HFFc6 (cell line): ENCODE measurements at places on chromosomes 11 and 22. TPM values are rescaled to one million over a fixed set of nuclear protein-coding genes. Genes with fewer than 3 reads are reported as not detected.

Gene SCO2
- 6.2 to 9.9 TPM (median 6.2 TPM) in 3 replicates for total RNA-seq

Gene LMO2
- 0.14 TPM in 1 of 3 replicates, not detected in the others for total RNA-seq

Gene HYLS1
- total RNA-seq: 5.7 to 13.5 TPM (median 7.7 TPM) in 3 replicates

Gene TBX1
- 0.46 TPM in 1 of 3 replicates, not detected in the others for total RNA-seq

Gene KDELR3
- total RNA-seq: 147 to 175 TPM (median 167 TPM) in 3 replicates

Gene SLC22A12
- not detected in 3 replicates for total RNA-seq

Gene PHOX2A
- total RNA-seq: not detected in 2 replicates

Gene CST6
- total RNA-seq: 0.87 to 1.2 TPM in 2 of 3 replicates, not detected in the other

Gene C22orf42
- total RNA-seq: not detected in 3 replicates

Gene CNTF
- 0.74 to 1.3 TPM (median 0.77 TPM) in 3 replicates for total RNA-seq

Gene CCDC188
- 0.50 to 3.4 TPM (median 0.72 TPM) in 3 replicates for total RNA-seq

Gene XKR3
- not detected in 2 replicates for total RNA-seq

Gene TMX2
- 91.8 to 121 TPM (median 108 TPM) in 3 replicates for total RNA-seq

Gene PTPRCAP
- 0.29 TPM in 1 of 3 replicates, not detected in the others for total RNA-seq

Gene DRG1
- 63.2 and 74.9 TPM in 2 replicates for total RNA-seq

Gene GRM5
- not detected in 3 replicates for total RNA-seq

Gene TNNI2
- not detected in 2 replicates for total RNA-seq

Gene GSTP1
- total RNA-seq: 511 and 528 TPM in 2 replicates

Gene GLB1L3
- not detected in 3 replicates for total RNA-seq

Gene OR4C15
- total RNA-seq: not detected in 3 replicates

Gene LDLRAD3
- total RNA-seq: 5.2 TPM in 2 replicates

Gene C2CD2L
- 10.9 to 15.6 TPM (median 12.8 TPM) in 3 replicates for total RNA-seq

Gene FAM83F
- total RNA-seq: not detected in 3 replicates

Gene APOL6
- 1.3 to 3.2 TPM (median 1.6 TPM) in 3 replicates for total RNA-seq

Gene APOA4
- total RNA-seq: not detected in 3 replicates

Gene YAP1
- 112 to 132 TPM (median 132 TPM) in 3 replicates for total RNA-seq

Gene P2RY6
- 0.64 to 1.8 TPM (median 0.88 TPM) in 3 replicates for total RNA-seq

Gene SELENOH
- total RNA-seq: 135 to 163 TPM (median 139 TPM) in 3 replicates

Gene KCNQ1OT1
- 0.39 to 0.76 TPM (median 0.44 TPM) in 3 replicates for total RNA-seq

Gene RAG1
- 0.09 to 0.47 TPM (median 0.14 TPM) in 3 replicates for total RNA-seq

Gene CCND1
- total RNA-seq: 1,484 to 2,276 TPM (median 2,058 TPM) in 3 replicates

Gene TCN1
- total RNA-seq: not detected in 3 replicates

Gene APOL3
- 0.76 and 2.3 TPM in 2 replicates for total RNA-seq

Gene CHKB
- total RNA-seq: 24.5 to 25.5 TPM (median 24.6 TPM) in 3 replicates

Gene ADAMTS8
- not detected in 2 replicates for total RNA-seq

Gene OR6T1
- not detected in 3 replicates for total RNA-seq

Gene GLYAT
- not detected in 3 replicates for total RNA-seq

Gene PGR
- total RNA-seq: not detected in 3 replicates

Gene MPZL3
- 0.21 to 0.22 TPM in 2 of 3 replicates, not detected in the other for total RNA-seq

Gene PRR5
- total RNA-seq: 5.2 to 11.5 TPM (median 10.2 TPM) in 3 replicates

Gene RTN4R
- 0.29 to 0.74 TPM (median 0.46 TPM) in 3 replicates for total RNA-seq

Gene KRTAP5-7
- total RNA-seq: not detected in 3 replicates

Gene CCDC34
- total RNA-seq: 8.3 to 15.7 TPM (median 12.9 TPM) in 3 replicates

Gene ZC3H7B
- 119 and 129 TPM in 2 replicates for total RNA-seq

Gene BCO2
- 0.63 to 1.4 TPM (median 1.00 TPM) in 3 replicates for total RNA-seq

Gene SIAE
- 11.6 to 14.4 TPM (median 11.7 TPM) in 3 replicates for total RNA-seq

Gene TBC1D10A
- total RNA-seq: 16.8 to 20.3 TPM (median 18.4 TPM) in 3 replicates

Gene QSER1
- 18.6 to 22.4 TPM (median 20.2 TPM) in 3 replicates for total RNA-seq

Gene SYTL2
- 28.4 and 29.8 TPM in 2 replicates for total RNA-seq

Gene KLHDC7B
- 0.05 to 0.09 TPM in 2 of 3 replicates, not detected in the other for total RNA-seq

Gene SLC22A8
- not detected in 2 replicates for total RNA-seq

Gene CDKN1C
- 0.33 TPM in 1 of 3 replicates, not detected in the others for total RNA-seq

Gene VSIG10L2
- total RNA-seq: not detected in 3 replicates

Gene PRR33
- total RNA-seq: not detected in 3 replicates

Gene GDPD4
- not detected in 3 replicates for total RNA-seq

Gene PAMR1
- 155 to 199 TPM (median 159 TPM) in 3 replicates for total RNA-seq
